Vagina (tissue), 2 donors: ENCODE measurements at places on chromosomes 4 and X. TPM values are rescaled to one million over a fixed set of nuclear protein-coding genes. Genes with fewer than 3 reads are reported as not detected.

DNA sequence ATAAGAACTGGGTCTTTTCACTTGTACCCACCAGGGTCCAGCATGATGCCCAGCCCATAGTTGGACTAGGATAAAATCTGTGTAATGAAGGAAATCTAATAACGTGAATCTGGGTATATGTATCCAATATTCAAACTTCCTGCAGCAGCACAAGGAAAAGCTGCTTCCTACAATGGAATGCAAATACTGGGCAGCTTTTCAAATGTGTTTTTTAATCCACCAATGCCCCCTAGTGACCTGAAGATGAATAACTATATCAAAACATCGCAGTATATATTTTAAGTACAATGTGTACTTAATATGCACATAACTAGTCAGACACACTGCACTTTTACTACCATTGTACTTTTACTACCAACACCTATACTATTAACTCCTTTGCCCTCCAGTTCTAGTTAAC is 5.3 kb downstream of the APOO start:
- no peak for DNase-seq

Gene GCNA
- total RNA-seq: 9.1 TPM

DNA sequence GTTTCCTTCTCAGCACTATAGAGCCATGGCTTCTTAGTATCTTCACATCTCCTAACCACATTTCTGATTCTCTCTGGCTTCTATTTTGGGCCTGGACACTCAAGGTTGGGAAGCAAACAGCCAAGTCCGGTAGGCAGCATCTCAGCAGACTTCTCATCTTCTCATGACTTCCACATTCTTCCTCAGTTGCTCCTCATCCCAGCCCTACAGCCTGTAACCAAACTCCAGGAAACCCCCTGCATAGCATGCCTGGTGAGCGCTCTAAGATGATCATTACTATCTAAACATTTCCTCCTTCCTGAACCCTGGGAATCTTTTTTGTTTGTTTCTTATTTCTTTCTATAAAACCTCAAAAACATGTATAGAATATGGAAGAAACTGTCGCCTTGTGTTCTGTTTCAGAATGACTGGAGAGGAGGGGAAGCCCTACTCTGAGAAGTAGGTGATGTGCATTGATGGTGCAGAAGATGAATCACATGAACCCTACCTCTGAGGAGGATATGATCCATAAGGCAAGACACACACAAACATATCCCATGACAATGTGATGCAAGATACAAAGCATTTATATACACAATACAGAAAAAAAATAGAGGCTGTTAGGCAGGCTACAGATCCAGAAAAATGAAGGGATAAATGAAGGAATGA is 219.8 kb upstream of the GYPA start:
- DNase-seq: no peak

DNA sequence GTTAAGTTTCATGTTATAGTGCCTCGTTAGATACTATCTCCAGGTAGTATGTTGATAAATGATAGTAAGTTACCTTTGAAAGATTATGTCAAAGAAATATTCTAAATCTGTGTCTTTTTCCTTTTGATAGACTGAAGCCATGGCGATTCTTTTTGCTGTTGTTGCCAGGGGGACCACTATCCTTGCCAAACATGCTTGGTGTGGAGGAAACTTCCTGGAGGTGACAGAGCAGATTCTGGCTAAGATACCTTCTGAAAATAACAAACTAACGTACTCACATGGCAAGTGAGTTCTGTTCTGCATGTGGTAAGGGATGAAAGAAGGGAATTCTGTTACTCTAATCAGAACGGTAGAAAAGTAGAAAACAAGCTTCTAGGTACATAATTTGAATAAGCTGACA is 8.2 kb downstream of the VAMP7 start:
- DNase-seq: no peak

DNA sequence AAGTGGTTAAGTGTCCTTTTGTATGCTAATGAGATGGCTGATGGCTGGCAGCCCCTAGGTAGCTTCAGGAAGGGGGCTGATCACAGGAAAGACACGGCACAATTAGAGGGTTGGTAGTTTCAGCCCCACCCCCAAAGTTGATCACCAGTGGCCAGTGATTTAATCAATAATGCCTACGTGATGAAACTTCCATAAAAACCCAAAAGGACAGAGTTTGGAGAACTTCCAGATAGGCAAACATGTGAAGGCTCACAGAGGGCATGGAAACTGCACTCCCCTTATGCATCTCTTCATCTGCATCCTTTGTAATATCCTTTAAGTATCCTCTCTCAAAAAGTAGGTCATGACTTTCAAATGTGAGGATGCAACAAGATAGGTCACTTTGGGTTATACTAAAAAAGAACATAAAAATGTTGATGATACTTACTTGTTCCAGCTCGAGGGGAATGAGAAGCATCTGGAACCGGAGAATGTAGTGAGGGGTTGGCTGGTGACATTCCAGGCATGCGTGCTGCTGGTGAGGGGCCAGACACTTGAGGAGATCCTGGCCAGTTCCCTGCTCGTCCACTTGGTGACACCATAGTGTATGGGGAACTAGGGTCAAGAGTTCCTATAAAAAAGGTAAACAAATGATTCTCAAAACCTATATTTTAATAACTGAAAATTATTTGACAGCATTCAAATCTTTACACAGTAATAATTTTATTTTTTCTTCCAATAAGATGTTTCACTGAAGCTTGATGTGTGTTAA is 16.7 kb upstream of the CXorf38 start:
- DNase-seq: no peak

Gene SAP30
- total RNA-seq: 13.0 TPM

GRCh38 chr4:134632056-134632455 is 430.5 kb upstream of the PABPC4L start:
- no peak for DNase-seq

- no peak for DNase-seq
Observed at GRCh38 chrX:135477576-135477975, 42.9 kb upstream of the INTS6L start.

- DNase-seq: no peak
Observed at GRCh38 chr4:13464543-13464942, 19.6 kb downstream of the RAB28 start.

Gene GRK4
- 2.7 TPM for total RNA-seq
